Spinal cord (tissue), 10 donors: ENCODE measurements at places on chromosomes 5 and 9. TPM values are rescaled to one million over a fixed set of nuclear protein-coding genes. Genes with fewer than 3 reads are reported as not detected.

The SVEP1 gene
- 10.9 TPM for total RNA-seq

The TNFSF15 gene
- 0.77 TPM for total RNA-seq

The EIF4E1B gene
- total RNA-seq, result 1.2 TPM

The OR1J2 gene
- total RNA-seq, result not detected

The ZNF608 gene
- 45.5 TPM for total RNA-seq

The SOHLH1 gene
- total RNA-seq, result 0.99 TPM

The SPINK5 gene
- 0.06 TPM for total RNA-seq

The PRR16 gene
- 1.6 TPM for total RNA-seq

The TMEM174 gene
- total RNA-seq, result not detected

The CCDC192 gene
- 0.99 TPM for total RNA-seq

The GDNF gene
- total RNA-seq, result 0.17 TPM

The DMRT3 gene
- 0.72 TPM for total RNA-seq

The MEIKIN gene
- 1.9 TPM for total RNA-seq

The ZCCHC7 gene
- total RNA-seq, result 26.5 TPM

The HTR1A gene
- 3.2 TPM for total RNA-seq

The PCDHA12 gene
- 2.5 TPM for total RNA-seq

The TPPP gene
- 27.9 TPM for total RNA-seq

The ICE1 gene
- 35.7 TPM for total RNA-seq

The PCDHA1 gene
- 1.0 TPM for total RNA-seq

The PIP5K1B gene
- total RNA-seq, result 19.9 TPM

The RICTOR gene
- 39.5 TPM for total RNA-seq
